ENCODE measurements at places on chromosomes 6 and 20.
A peak's percentile ranks its signal among the peaks of the same experiment; 100 is the strongest.

- DNase-seq: no peak
Observed at GRCh38 chr20:18805881-18806280, 7.7 kb upstream of the SCP2D1 start.

DNA sequence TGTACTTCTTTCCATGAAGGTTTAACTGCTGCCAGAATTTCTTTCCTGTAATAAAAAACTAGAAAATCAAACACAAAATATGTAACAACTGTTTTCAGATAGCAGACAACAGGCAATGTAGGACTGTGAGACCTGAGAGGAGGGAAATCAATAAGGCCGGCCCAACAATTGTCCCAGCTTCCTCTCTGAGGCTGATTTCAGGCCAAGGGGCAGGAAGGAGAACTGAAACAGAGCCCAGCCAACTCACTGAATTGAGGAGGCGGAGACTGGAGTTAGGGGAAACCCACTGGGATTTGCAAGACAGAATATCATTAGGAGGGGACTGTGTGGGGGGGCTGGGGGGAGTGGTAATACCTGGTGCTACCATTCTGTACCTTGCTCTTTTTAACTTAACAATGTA, 42.2 kb downstream of the FLRT3 start:
- DNase-seq: no peak

GRCh38 chr6:13988908-13989307, 64.2 kb downstream of the RNF182 start:
- DNase-seq: no peak

DNA sequence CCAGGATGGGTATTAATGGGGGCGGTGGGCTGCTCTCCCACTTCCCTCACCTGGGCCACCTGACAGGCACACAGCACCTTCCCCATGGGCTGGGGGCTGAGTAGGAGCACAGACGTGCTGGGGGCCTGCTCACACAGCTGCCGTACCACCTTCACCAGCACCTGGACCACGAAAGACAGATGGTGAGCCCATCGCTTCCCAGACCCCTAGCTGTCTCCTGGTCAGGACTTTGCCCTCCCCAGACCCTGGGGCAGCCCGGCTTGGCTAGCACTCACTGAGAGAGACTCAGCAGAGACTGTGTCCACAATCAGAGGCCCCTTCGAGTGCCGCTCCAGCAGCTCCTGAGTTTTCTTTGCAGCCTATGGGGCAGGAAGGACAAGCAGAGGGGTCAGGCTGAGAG, 12.0 kb downstream of the AARS2 start:
- no peak for DNase-seq

- no peak for DNase-seq
Observed at GRCh38 chr20:55166063-55166462, 690.7 kb downstream of the DOK5 start.

DNA sequence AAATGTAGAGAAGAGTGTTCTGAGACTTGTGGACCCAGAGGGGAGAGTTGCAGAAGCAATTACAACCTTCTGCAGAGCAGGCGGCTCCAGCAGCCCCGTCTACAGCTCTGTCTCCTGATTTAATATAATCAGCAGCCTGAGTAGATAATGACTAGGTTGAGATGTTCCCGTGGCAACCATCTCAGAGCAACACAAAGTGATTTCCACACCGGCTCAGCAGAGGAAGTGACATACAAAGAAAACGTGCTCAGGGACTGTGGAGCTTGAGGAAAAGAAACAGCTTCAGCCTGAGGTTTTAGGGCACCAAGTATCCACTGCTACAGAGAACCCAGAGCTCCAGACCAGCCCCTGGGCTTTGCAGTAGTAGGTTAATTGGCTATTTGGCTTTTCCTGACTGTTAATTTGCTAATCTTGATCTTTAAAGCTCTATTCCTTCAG, 136.4 kb downstream of the MTFR2 start:
- no peak for DNase-seq

GRCh38 chr6:4670824-4671409, 105.3 kb upstream of the CDYL start:
- DNase-seq: no peak

- no peak for DNase-seq
Observed at GRCh38 chr6:170316071-170316470, 9.5 kb downstream of the FAM120B start.

DNA sequence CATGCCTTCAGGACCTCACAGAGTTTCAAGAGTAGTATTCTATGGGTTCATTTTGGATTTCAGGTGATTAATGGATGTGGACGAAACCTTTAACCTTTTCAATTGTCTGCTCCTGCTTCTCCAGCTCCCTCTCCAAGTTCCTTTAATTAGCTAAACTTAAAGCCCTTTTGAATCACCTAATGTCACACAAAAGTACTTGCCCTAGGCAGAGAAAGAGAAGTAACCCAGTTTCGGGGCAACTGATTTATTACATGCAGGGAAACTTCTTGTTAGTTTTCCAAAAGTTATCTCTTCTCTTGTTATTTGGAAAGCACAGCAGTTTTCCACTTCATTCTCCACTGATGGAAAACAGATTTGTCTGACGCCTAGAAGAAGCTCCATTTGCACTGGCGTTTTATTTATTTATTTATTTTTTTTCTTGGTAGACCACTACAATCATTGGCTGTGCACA, 407.7 kb upstream of the JARID2 start:
- no peak for DNase-seq

GRCh38 chr6:116144605-116145004, 18.7 kb upstream of the COL10A1 start:
- DNase-seq: no peak

DNA sequence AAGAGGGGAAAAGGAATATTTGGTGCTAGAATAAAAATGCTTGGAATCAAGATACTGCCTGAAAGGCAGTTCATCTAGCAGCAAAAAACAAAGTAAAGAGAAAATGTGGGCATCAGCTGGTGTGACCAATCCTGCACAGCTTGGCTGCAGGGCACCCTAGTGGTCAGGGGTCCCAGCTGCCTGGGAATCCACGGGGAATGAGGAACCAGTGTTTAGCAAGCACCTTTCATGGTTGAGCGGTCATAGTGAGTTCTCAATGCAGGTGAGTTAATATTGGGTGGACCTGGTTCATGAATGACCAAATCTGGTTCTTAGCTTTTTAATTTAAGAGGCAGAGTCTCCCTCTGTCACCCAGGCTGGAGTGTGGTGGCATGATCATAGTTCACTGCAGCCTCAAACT, 53.3 kb downstream of the CAP2 start:
- no peak for DNase-seq

GRCh38 chr6:52995913-52996645, 995 bp upstream of the GSTA4 start:
- DNase-seq: no peak

DNA sequence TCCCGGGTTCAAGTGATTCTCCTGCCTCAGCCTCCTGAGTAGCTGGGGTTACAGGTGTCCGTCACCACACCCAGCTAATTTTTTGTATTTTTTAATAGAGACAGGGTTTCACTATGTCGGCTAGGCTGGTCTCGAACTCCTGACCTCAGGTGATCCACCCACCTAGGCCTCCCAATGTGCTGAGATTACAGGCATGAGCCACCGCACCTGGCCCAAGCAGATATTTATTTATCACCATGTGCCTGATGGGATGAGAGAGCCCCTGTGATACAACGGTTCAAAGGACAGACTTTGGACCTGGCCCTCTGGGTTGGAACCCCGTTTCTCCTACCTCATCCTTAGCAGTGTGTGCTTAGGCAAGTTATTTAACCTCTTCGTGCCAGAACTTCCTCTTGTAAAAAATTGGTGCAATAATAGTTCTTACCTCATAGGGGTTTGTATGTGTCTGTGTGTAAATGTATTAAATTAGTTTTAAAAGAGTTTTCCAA, 19.2 kb upstream of the STK38 start:
- no peak for DNase-seq

DNA sequence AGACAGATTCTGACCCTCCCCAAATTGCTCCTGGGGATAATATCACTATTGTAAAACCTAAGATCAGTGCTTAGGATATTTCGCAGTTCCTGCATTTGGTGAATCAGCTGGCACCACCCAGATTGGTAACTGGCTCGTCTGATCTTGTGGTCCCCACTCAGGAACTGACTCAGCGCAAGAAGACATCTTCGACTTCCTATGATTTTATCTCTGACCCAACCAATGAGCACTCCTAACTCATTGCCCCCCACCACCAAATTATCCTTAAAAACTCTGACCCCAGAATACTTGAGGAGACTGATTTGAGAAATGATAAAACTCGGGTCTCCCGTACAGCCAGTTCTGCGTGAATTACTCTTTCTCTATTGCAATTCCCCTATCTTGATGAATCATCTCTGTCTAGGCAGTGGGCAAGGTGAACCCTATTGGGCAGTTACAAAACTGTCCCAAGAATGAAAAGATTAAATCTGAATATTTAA, 55.7 kb upstream of the PRND start:
- DNase-seq: peak; percentile 26

DNA sequence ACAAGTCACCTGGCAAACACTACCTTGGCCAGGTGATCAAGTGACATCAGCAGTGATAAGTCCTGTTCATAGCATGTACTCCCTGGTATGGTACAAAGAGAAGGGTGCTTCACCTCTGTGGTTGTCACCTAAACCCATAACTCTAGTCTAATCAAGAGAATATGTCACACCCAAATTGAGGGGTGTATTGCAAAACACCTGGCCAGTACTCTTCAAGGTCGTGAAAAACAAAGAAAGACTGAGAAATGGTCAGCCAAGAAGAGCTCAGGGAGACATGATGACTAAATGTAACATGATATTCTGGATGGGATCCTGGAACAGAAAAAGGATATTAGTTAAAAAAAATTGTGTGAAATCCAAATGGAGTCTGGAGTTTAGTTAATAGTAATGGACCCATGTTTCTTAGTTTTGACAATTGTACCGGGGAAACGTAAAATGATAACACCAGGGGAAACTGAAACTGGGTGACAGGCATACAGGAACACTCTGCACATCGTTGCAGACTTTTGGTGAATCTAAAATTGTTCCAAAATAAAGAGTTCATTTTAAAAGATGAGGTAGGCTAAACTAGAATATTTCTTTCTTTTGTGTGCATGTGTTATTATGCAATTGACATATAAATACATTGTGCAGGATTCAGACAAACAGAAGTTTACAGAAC, 262.0 kb downstream of the CDC5L start:
- no peak for DNase-seq

DNA sequence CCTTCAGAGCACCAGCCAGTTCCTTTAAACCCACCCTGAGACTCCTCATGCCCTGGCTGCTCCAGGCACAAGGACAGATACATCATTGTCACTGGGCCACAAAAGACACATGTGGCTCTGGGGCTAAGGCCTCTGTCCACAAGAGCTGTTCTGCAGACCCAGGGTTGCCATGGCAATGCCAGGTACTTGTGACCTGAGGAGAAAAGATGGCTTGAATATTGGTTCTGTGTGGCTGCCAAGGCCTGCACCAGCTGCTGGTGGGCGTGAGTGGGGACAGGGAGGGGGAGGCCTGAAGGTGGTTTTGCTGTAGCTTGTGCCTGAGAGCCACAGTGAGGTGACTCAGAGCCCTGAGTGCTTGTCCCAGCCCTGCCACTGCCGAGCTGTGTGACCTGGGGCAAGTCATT, 31.8 kb downstream of the SAYSD1 start:
- no peak for DNase-seq

GRCh38 chr6:11397622-11398450, 139.7 kb upstream of the TMEM170B start:
- no peak for DNase-seq

DNA sequence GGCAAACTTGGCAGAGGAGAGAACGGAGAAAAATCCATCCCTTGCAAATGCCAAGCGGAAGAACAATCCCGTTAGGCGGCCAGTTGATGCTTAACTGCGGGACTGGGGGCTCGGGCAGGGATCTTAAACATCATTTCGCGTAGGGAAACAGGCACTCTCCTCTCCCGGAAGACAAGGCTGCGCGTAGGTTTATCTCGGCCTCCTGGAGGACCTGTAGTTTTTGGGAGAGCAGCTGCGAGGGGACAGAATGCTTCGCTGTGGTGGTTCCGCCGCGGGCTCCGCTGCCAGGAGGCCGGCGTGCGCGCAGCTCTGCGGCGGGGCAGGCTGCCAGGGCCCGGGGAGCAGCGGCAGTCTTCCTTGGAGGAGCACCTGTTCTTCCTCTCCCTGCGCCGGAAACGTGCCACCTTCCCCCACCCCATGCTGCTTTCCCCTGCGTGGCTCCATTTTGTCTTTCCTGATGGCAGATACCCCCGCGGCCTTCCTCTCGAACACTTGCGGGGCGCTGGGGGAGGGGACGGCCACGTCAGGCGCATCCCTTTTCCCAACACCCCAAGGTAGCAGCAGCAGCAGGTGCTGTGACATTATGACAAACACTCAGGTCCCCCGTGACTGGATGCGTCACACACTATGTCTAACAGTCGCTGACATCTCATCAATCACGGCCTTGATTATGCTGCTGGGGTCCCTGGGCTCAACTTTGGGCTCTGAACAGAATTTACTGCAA, 230.7 kb upstream of the BTBD3 start:
- no peak for DNase-seq

- no peak for DNase-seq
Observed at GRCh38 chr6:157953580-157954091, 28.0 kb upstream of the SYNJ2 start.

DNA sequence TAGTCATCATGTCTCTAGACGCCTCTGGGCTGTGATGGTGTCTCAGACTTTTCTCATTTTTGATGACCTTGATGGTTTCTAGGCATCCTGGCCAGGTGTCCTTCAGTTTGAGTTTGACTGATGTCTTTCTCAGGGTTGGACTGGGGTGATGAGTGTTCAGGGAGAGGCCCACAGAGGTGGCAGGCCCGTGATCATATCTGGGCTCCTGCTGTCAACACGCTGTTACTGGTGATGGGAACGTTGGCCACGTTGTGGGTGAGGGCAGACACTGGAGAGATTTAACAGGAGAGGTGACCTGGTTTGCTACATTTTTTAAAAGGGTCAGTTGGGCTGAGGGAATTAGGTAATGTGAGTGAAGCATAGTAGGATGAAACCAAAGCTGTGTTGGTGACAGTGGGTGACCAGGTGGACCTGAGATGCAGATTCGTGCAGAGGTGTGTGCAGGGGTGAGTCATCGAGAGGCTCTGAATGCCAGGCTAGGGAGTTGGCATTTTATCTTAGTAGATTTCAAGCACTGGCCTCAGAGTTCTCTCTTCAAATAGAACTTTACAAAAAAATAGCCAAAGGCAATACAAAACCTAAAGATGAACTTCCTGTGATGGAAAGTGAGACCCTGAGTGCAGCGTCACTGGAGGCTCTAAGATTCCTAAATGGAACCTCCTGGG, 174.1 kb downstream of the CDH26 start:
- DNase-seq: no peak

DNA sequence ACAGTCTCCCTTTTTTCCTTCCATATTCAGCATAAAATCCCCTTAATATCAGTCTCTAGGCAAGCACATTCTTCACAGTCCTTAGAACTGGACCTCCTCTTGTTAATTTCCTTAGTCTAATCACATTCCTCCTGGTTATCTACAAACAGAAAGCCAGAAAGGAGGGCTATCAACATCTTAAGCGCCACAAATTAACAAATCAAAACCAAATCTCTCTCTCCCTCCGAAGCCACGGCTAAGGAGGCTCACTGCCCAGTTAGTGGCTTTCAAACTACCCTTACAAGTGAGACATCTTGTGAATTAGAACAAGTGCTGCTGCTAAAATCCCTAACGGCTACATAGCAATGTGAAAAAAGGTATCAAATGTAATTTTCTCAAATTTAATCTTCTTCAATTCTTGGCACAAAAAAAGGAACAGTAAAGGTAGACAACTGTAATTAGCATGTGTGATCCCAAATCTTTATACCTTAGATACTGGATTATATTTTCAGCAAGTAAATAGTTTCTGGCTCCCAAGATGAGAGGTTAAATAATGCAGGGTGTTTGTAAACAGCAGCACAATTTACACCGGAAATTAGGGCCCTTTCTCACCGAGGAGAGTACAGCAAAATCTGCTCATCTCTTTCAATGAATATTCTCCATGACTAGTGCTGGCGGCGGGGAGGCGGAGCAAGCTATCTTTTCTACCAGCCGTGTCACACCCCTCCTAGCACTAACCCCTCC, 1.4 kb upstream of the TRIM39 start:
- peak; percentile 54 for DNase-seq

Data from T-helper 17 cell (primary cell).